ENCODE measurements at places on chromosomes 4 and X.
A peak's percentile ranks its signal among the peaks of the same experiment; 100 is the strongest.

DNA sequence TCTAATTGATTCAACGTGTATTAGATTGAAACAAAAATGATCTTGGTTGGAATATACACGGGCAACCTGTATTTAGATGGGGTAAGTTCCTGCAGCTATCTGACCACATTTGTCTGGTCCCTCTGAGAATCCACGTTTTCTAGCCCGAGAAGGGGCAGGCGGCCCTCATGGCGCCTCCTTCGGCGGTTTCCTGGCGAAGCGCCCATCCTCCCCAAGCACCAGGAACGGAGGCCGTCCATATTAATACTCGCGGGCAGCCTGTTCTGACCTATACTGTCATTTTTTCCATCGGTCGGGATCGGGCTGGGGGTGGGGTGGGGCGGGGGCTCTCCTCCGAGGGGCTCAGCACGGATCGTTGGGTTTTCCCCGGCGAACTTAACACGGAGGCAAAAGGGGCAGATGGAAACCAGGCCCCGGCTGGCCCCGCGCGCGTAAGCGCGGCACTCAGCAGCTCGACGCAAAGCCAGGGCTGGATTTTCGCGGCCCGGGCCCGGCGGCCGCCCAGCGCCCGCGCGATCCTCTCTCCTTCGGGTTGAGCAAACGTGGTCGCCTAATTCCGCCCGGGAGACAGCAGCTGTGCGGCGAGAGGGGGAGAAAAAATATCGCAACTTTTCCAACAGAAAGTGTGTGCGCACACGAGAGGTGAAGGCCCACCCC is 77.2 kb upstream of the BCOR start:
- peak; percentile 65 for DNase-seq

DNA sequence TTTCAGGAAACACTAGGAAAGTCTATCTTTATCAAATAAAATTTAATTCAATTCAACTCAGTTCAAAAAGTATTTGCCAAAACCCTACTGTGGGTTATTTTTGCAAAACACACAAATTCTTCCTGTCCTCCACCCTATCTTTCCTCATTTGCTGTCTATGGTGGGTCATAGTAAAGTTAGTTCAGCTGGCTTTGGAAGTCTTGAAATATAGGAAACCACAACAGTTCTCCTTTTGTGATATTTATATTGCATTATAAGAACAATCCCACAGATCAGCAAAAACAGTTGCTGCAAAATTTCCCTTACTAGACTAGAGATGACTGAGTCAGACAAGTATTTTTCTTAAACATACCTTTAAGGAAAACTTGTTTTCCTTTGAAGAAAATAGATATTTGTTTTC is 22.2 kb downstream of the CYBB start:
- no peak for DNase-seq

DNA sequence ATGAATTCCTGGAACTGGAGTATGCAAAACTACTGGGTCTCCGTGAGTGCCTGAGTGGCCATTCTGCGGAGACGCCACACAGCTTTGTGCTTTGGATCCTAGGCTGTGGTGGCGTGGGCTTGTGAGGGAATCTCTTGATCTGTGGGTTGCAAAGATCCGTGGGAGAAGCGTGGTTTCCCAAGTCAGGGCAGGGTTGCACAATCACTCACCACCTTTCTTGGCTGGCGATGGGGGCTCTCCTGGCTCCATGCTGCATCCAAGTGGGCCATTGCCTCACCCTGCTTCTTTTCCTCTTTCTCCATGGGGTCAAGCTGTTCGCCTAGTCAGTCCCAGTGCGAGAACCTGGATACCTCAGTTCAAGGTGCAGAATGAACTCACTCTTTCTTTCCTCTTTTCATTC is 62.5 kb downstream of the SLAIN2 start:
- DNase-seq, result no peak

- DNase-seq, result peak; percentile 48
Measured at GRCh38 chrX:134513091-134513490, 53.1 kb downstream of the HPRT1 start.

- DNase-seq, result no peak
Measured at GRCh38 chrX:124228849-124229248, 103.6 kb upstream of the TEX13D start.

DNA sequence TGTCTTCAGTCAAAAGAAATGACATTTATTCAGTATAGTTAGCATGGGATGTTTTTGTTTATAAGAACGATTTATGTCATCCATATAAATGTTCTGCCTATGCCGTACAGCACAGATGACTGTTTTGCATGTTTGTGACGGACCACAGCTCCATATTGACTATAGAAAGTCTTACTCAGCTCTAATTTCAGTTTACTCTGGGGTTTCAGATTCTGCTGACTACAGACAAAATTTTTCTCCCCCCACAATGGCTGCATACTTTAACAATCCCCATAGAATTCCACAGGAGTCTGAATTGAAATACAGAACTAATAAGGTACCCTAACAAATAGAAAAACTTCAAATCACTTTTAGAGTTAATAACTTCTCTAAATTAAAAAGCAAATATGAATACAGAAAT is 191.0 kb downstream of the SCFD2 start:
- peak; percentile 30 for DNase-seq

- DNase-seq, result no peak
Measured at GRCh38 chr4:116878280-116878679, 207.1 kb downstream of the TRAM1L1 start.

GRCh38 chrX:125977851-125978250 is 188.2 kb downstream of the DCAF12L2 start:
- DNase-seq, result no peak

GRCh38 chr4:81376720-81377119 is 95.0 kb downstream of the RASGEF1B start:
- no peak for DNase-seq

DNA sequence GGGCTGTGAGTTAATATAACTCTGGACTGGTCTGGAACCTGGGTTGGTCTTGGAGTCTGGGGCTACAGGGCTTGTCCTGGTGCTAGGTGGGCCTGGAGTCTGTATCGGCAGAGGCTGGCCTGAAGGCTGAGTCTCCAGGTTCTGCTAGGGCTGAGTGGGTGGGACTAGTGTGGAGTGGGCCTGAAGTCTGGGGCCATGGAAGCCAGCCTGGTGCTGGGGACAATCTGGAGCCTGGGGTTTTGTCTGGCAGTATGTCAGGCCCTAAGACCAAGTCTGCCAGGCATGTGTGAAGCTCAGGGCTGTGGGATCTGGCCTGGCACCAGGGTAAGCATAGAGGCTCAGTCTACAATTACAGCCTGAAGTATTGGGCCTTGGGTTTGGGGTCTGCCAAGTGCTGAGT is 742.6 kb upstream of the GRIA3 start:
- no peak for DNase-seq

GRCh38 chrX:7068939-7069367 is 78.6 kb upstream of the STS start:
- no peak for DNase-seq

- DNase-seq, result no peak
Measured at GRCh38 chrX:55026143-55026542, 4.6 kb downstream of the ALAS2 start.

DNA sequence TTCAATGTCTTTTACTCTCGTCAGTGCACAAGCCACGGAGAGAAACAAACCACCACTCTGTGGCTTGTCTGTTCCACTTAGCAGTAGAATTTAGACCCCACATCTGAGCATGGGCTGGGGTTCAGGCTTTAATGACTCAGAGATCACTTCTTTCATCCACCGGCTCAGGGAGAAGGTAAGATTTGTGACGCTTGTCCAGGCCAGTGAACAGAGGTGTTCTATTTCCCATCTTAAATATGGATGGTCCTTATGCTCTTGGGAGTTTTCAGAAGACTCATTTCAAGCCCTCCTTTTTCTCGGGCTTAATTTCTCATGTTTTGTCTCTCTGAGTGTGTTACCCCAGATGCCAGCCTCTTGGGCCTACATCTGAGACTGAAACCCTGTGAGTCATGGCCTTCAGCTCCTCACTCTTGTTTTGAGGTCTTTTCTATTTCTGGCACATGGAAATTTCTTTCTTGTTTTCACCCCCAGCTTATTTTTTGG is 127.4 kb upstream of the SFRP2 start:
- no peak for DNase-seq

DNA sequence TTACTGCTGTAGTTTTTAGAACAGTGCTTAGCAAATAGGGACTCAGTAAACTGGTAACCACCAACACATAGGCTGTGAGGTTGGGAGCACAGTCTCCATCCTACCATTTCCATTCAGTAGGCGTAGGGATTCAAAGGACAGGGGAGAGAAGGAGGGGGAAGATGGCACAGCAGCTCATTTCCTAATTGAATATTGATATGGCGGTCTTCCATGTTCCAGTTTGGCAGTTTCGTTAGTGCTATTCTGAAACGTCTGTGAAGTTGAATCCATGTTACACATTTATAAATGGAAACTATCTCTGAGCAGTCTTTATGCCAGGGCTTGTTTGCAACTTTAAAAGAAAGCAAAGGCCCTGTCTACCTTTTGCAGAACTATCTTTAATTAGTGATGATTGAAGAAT is 105.5 kb downstream of the PARM1 start:
- no peak for DNase-seq

GRCh38 chr4:124934916-124935315 is 222.4 kb upstream of the ANKRD50 start:
- DNase-seq, result no peak

- peak; percentile 79 for DNase-seq
Measured at GRCh38 chrX:10404436-10404835, 215.9 kb downstream of the MID1 start.

- peak; percentile 30 for DNase-seq
Measured at GRCh38 chr4:120018786-120019185, 47.9 kb downstream of the MAD2L1 start.

- no peak for DNase-seq
Measured at GRCh38 chr4:138509346-138509745, 267.2 kb upstream of the SLC7A11 start.

- no peak for DNase-seq
Measured at GRCh38 chr4:121788896-121789295, 12.2 kb upstream of the EXOSC9 start.

DNA sequence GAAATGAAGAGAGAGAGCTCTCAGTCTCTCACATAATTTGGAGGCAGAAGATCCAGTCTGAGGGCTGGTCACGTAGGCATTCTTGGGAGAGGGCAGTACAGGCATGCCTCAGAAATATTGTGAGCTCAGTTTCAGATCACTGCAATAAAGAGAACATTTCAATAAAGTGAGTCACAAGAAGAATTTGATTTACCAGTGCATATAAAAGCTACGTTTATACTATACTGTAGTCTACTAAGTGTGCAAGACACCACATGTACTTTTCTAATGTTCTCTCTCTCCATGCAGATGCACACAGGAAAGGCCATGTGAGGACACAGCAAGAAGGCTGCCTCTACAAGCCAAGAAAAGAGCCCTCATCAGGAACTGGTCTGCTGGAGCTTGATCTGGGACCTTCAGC is 583.5 kb upstream of the FAT1 start:
- peak; percentile 33 for DNase-seq

- peak; percentile 3 for DNase-seq
Measured at GRCh38 chr4:142778900-142779299, 67.2 kb downstream of the INPP4B start.

- no peak for DNase-seq
Measured at GRCh38 chr4:18529482-18529881, 507.9 kb upstream of the LCORL start.

DNA sequence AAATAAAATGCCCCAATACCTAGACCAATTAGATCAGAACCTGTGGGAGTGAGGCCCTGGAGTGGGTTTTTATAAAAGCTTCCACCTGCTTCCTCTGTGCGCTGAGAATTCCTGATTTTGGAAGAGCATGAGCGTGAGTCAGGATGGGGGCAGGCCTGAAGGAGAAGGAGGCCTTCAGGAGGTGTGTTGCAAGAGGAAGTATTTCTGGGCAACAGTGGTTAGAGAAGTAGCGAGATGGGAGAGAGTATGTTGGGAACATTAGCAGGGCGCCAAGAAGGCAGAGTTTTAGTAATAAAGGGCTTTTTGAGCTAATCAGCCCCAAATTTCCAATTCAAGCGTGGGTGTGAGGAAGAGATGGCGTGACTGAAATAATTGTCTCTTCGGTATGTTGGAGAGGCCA is 349.8 kb downstream of the UNC5C start:
- no peak for DNase-seq

All from fibroblast of skin of right biceps (primary cell).